ELR (cell line): ENCODE measurements at places on chromosomes 12 and 14.

- DNase-seq = no peak
Observed at GRCh38 chr12:93109551-93110203, 180.6 kb upstream of the EEA1 start.

GRCh38 chr14:104882991-104883660, 18.1 kb downstream of the CEP170B start:
- no peak for DNase-seq

DNA sequence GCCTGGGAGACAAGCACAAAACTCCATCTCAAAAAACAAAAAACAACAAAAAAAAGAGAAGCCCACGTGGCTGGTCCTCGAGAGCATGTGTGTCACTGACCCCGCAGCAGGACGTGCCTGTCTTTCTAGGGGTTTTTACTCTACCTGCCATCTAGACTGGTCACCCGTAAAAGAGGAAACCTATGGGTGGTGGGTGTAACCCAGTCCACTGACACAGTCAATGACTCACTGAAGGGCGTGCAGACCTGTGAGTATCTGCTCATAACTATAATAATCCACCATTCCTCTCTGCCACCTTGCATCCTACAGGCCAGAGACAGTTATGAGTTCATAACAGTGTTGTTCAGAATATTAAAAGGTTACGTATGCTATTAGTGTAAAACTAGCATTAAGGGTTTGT, 4.6 kb downstream of the GOLGA3 start:
- peak; percentile 47 for DNase-seq

DNA sequence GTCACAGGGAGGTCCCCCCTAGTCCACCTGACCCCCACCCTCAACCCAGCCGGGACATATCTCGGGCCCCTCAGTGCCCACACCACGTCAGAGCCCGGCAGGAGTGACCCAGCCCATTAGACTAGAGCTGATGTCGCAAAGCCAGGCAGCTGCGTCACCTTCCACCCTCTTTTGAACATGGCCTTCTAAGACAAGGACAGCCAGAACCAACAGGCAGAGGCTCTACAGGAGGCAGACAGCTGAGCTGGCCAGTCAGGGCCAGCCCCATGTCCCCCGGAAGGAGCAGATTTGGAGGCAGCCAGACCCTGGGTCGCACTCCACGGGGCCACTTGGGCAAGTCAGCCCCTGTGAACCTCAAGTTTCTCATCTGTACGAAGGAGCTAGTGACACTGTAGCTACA, 44.1 kb downstream of the SCARB1 start:
- DNase-seq = no peak

- DNase-seq = no peak
Observed at GRCh38 chr14:105051182-105052109, 13.8 kb downstream of the GPR132 start.

DNA sequence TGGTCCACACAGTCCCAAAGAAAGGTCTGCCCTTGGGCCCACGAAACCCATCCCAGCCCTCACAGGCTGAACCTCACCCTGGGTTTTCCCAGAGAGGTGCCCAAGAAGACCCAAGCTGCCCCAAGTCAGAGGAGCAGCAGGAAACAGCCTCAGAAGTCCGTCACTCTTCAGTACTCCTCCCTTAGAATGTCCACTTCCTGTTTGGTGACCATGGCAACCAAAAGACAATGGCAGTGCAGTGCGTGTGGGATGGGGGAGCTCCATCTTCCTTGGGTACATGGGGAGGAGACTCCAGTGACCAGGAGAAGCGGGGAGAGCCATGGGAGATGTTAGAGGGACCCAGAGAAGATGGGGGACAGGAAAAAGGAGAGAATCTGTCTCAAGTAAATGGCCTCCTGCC, 11.3 kb downstream of the SELPLG start:
- DNase-seq = no peak
